ENCODE measurements at places on chromosomes 2 and 18.

GRCh38 chr2:160375802-160376469, 117.7 kb downstream of the RBMS1 start:
- no peak for DNase-seq

- no peak for DNase-seq
Measured at GRCh38 chr2:177741866-177742265, 330.7 kb downstream of the PDE11A start.

- peak; percentile 42 for DNase-seq
Measured at GRCh38 chr18:77207540-77207939, 42.1 kb upstream of the GALR1 start.

DNA sequence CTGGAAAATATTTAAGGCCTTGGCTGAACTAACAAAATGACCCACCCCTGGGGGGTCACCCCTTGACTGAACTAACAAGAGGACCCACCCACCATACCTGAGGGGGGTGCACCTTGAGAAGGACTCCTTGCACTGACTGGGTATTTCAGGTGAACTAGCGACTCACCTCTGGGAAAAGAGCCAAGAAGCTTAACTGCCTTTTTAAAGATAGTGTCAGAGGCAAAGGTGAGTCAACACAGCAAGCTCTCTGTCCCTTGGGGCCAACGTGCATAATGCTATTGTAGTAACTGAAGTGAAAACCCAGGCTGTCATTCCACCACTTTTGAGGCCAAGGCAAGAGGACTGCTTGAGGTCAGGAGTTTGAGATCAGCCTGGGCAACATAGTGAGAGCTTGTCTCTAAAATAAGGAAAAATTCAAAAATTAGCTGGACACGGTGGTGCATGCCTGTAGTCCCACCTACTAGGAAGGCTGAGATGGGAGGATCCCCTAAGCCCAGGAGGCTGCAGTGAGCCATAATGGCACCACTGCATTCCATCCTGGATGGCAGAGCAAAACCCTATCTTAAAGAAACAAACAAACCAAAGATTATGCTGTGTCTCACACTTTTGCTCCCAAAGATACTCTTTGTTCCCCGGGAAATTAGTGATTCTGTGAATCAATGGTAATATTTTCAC, 36.4 kb upstream of the ZCCHC2 start:
- peak; percentile 97 for DNase-seq

DNA sequence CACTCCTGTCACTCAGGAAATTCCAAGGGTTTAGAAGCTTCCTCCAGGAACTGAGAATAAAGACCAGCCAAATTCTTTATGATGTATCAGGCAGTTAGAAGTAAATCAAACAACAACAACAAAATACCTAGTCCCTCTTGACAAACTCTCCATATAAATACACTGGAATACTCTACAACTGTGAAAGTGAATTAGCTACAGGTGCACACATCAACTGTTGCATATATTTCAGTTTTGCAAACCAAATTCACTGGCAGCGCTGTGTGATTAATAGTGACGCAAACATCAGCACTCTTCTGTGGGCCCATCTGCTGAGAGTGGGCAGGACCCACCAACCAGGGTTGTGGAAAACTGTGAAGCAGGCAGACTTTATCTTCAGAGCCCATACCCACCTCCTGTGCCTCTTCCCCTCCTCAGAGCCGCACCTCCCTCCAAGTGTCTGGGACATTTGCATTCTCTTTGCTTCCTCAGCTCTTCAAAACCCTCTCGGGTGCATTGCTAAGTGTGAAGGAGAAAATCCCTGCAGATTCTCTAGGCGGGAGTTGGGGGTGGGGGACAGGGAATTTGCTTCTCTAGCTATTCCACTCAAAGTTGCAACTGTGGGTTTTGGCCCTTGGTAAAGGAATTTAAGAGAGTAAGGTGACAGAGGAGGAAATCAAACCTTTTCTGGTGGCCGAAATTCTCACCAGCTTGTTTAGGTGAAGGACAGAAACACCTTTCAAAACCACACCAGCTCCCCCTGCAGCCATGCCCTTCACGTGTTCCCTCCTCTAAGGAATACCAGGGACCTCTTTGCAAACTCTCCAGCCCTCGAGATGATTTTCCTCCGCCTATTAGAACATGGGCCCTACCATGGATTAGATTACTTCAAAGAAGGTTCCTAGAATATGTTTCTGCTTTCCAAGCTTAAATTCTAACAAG, 119.3 kb downstream of the MRO start:
- DNase-seq: no peak

DNA sequence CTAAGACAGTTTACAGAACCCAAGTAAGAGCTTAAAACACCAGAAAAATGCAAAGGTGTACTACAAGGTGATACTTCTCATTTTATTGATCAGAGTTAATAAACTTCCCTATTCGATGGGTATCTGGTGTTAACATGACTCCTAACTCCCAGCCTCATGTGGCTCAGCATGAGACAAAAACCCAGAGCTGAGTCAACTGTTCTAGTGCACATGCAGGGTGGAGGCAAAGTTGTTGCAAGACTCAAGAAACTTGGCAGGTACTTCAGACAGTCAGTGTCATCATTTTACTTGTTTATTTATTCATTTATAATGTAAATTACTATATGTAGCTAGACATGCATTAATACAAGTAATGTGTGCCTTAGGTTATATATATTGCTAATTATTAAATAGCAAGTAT, 216.6 kb upstream of the DSEL start:
- peak; percentile 91 for DNase-seq

DNA sequence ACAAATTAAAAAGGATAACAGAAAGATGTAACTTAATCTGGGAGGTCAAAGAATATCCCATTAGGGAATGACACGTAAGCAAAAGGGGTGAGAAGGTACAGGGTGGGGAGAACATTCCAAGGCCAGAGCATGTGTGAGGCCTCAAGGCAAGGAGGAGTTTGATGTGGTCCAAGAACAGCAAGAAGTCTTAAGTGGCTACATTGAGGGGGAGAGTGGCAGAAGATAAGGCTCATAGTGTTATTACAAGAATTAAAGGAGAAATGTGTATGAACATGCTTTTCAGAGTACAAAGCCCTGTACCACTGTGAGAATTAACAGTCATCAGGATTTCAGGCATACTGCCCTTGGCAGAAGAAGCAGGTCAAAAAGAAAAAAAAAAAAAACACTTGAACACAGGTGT, 174.4 kb upstream of the ERBB4 start:
- peak; percentile 77 for DNase-seq

- DNase-seq: no peak
Measured at GRCh38 chr2:132589111-132589830, 80.7 kb downstream of the LYPD1 start.

Data from mammary epithelial cell (primary cell).